ELR (cell line): ENCODE measurements at places on chromosomes 4 and X.

- DNase-seq: no peak
Observed at GRCh38 chr4:1841201-1841886, 14.6 kb downstream of the LETM1 start.

- DNase-seq: no peak
Observed at GRCh38 chr4:11328401-11328800, 100.3 kb downstream of the HS3ST1 start.

- peak; percentile 52 for DNase-seq
Observed at GRCh38 chr4:177441061-177441802, 1.0 kb downstream of the AGA start.

DNA sequence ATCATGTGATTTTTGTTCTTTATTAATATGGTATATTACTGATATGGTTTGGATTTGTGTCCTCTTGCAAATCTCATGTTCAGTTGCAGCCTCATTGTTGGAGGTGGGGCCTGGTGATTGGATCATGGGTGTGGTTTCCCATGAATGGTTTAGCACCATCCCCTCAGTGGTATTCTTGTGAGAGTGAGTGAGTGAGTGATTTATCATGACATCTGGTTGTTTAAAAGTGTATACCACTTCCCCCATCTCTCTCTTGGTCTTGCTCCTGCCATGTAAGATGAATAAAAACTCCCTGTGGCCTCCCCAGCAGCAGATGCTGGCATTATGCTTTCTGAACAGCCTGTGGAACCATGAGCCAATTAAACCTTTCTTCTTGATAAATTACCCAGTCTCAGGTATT, 111.5 kb downstream of the TAB3 start:
- no peak for DNase-seq

GRCh38 chrX:134571796-134572195, 86.5 kb downstream of the PLAC1 start:
- no peak for DNase-seq

GRCh38 chr4:17296921-17297890, 214.7 kb downstream of the QDPR start:
- DNase-seq: no peak

DNA sequence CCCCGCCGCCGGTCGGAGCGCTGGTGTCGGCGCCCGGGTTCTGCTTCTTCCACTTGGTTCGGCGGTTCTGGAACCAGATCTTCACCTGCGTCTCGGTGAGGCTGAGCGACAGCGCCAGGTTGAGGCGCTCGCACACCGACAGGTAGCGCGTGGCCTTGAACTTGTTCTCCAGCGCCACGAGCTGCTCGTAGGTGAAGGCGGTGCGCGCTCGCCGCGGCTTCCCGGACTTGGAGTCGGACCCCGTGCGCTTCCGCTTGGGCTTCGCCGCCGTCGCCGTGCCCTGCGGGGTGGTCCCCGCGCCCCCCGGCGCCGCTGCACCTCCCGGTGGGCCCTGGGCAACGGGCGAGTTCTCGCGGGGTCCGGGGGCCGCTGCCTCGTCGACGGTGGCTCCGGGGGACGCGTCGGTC, 3.1 kb downstream of the NKX1-1 start:
- DNase-seq: no peak

- DNase-seq: peak; percentile 51
Observed at GRCh38 chrX:140664939-140665338, 44.6 kb upstream of the LINC00632 start.
